ENCODE measurements at places on chromosomes 5 and 9. TPM values are rescaled to one million over a fixed set of nuclear protein-coding genes. Genes with fewer than 3 reads are reported as not detected.

- no peak for DNase-seq
Observed at GRCh38 chr9:132369421-132369820, 14.6 kb upstream of the SETX start.

GRCh38 chr5:10984021-10984715 is 223.1 kb upstream of the DAP start:
- no peak for DNase-seq

- no peak for DNase-seq
Observed at GRCh38 chr5:167280111-167280510, 1011.3 kb upstream of the WWC1 start.

DNA sequence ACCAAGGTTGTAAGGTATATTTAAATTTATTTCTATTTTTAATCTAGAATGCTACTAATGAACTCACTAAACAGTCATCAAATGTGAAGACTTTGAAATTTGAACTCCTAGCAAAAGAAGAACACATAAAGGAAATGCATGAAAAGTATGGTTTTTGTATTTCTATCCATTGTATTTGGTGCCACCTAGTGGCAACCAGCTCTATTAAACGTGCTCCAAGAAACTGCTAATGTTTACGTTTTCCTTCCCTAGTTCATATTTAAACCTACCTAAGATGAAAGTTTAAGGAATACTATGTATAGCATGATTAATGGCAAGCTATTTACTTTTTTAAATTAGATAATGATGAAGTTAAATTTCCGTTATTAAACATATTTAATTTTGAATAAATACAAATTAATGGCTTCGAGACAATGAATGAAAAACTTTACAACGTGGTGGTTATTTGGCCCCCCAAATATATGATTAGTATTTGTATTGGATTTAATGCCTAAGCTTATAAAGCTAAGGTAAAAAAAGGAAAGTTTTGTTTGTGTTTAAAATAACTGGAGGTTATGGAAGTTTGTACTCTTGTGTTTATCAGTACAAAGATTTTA is 115.9 kb upstream of the SH3GL2 start:
- DNase-seq, result no peak

DNA sequence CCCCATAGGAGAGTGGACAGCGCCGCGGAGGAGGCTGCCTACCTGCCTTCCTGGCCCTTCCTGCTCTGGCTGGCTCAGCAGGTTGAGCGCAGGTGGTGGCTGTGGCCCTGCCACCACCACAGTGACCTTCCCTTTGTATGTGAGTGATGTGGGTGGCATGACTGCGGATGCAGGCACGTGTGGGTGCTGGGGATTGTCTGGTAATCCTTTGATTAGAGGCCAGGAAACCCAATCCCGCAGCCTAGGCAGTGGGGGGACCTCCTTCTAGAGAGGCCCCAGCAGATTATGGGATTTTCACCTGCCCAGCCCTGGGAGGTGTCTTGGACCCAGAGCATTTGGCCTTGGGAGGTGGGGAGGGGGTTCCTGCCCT is 16.5 kb downstream of the RXRA start:
- DNase-seq, result no peak

DNA sequence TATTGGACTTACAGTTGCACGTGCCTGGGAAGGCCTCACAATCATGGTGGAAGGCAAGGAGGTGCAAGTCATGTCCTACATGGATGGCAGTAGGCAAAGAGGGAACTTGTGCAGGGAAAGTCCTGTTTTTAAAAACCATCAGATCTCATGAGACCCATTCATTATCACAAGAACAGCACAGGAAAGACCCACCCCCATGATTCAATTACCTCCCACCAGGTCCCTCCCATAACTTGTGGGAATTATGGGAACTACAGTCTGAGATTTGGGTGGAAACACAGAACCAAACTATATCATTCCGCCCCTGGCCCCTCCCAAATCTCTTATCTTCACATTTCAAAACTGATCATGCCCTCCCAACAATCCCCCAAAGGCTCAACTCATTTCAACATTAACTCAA is 75.6 kb downstream of the ZFAND5 start:
- DNase-seq, result no peak

- DNase-seq, result no peak
Observed at GRCh38 chr9:83936523-83936922, 15.3 kb upstream of the KIF27 start.

GRCh38 chr5:15992918-15993317 is 186.7 kb downstream of the MARCHF11 start:
- DNase-seq, result no peak

DNA sequence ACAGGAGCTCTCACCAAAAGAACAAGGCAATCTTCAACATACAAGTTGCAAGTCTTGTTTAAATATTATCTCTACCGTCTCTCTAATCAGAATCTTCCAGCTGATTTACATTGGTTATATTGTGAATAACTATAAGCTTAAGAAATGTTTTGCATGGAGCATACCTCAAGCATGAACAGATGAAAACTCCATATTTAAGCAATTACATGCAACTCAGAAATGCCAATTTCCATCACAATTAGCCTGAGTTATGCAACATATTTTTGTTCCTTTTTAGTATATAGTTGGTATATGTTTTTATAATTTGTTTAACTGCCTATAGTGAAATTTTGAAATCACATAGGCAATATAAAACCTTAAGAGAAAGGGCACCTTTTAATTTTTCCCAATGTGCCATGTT is 142.5 kb downstream of the DENND1A start:
- DNase-seq, result no peak

DNA sequence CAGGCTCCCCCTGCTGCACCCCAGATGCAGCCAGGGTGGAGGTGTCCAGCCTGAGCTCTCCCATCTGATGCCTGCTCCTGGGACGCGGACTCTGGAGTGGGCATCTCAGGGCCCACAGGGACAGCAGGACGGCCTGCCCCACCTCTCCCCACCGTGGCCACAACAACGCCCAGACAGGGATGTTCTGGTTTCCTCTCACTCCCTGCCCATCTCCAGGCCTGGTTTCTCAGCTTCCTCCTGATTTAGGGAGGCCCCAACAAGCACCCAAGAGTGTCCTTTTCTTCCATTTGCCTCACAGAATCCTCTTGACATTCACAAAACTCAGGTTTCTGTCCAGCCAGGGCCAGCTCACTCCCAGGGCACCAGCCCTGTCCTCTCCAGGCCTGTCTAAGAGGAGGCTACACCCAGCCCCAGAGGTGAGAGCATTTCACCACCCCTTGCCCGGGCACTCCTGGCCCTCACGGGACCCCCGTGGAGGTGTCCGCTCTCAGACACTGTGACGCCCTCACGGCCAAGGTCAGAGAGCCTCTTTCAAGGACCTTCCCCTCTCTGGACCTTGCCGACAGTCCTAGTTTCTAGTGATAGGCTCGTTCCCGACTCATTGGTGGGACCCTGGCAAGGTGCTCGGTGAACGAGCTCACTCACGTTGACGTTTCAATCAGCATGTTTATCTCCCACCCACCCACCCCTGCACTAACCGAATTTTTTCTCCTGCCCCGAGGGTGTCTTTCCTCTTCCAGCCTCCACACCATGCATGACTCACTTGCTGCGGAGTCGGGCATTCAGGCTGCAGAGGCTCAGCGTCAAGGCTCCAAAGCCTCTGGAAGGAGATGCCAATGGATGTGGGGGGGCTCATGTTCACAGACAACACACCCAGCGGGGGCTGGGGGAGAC is 62.0 kb upstream of the UNC5A start:
- no peak for DNase-seq

- no peak for DNase-seq
Observed at GRCh38 chr9:16203729-16204573, 651.1 kb downstream of the CCDC171 start.

GRCh38 chr9:125810161-125810560 is 63.0 kb downstream of the PBX3 start:
- no peak for DNase-seq

- DNase-seq, result no peak
Observed at GRCh38 chr5:125251703-125252102, 505.3 kb upstream of the ZNF608 start.

- DNase-seq, result no peak
Observed at GRCh38 chr5:173950829-173951228, 38.1 kb upstream of the C5orf47 start.

DNA sequence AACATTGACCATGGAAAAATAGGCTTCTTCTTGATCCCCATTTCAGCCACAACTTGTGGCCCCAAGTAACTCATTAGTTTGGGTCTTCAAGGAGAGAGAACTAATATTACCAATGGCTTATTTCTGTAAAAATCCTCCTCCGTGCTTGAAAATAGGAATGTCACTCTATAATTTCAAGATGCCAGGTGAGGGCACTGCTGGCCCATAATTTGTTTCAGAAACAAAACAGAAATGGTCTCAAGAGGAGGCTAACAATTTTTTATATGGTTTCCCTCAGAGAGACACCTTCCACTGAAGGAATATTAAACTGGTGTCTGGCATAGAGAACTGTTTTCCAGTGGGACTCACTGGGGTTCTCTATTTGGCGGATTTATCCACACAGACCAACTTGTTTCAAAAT is 437.0 kb upstream of the TRPC7 start:
- DNase-seq, result no peak

DNA sequence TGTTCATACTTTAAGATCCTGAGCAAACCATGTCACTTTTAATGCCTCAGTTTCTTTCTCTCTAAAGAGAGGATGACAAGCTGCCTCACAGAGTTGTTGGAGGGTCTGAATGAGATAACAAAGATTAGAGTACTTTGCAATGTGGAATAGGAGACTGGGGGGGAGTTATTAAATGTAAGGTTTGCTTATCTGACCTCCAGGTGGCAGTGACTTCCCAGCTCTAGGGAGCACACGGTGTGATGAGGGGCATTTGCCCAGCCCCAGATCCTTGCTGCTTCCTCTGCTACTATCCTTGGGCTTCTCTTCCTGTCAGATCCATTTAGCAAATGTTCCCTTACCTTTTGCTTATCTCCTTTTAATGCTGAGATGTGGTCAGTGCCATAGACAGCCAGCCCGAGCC is 30.7 kb downstream of the ENHO start:
- DNase-seq, result no peak

DNA sequence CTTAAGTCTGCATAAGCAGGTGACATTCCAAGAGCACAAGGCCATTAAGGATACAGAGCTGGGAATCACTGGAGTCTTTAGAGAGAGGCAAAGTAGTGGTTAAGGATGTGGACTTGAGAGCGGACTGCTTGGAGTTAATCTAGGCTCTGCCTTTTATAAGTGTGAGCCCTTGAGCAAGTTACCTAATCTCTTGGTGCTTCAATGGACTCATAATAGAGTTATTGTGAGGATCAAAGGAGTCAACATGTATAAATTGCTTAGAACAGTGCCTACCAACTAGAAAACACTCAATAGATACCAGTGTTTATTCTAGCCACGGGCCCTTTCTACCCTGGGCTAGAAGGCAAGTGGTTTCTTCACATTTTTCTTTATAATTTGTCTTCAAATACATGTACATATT is 819.4 kb downstream of the NR2F1-AS1 start:
- DNase-seq, result no peak

DNA sequence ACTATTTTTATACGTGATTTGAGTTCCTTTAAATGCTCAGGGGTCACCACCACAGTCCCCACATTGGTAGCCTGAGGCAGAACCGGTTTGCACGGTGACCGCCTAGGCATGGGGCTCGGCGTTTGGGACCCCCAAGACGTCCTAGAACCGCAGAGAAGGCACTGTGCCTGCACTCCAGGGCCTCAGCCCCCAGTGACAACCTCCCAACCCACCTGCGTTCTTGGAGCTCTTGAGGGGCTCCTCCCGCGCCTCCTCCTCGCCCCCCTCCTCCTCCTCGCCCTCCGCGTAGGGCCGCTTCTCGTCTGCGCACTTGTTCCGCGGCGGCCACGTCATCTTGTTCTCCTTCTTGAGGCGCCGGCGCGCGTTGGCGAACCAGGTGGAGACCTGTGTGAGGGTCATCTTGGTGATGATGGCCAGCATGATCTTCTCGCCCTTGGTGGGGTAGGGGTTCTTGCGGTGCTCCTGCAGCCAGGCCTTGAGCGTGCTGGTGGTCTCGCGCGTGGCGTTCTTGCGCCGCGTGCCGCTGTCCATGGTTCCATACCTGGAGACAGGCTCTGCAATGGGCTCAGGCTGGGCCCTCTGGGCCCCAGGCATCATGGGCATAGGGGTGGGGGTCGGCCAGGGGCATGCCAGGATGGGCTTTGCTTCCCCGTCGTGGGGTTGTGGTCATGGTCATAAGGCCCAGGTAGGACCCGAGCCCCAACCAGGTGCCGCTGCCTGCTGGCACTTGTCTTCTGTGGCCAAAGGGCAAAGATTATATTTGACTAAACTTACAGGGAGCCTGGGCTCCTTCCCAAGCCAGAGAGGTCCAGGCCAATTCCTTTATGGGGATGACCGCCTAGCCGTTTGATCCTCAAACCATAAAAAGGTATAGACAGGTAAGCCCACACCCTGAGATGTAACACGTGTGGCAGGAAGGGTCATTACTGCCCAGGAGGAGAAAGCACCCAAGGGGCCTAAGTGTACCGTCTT is 3.1 kb downstream of the IRX4 start:
- no peak for DNase-seq

DNA sequence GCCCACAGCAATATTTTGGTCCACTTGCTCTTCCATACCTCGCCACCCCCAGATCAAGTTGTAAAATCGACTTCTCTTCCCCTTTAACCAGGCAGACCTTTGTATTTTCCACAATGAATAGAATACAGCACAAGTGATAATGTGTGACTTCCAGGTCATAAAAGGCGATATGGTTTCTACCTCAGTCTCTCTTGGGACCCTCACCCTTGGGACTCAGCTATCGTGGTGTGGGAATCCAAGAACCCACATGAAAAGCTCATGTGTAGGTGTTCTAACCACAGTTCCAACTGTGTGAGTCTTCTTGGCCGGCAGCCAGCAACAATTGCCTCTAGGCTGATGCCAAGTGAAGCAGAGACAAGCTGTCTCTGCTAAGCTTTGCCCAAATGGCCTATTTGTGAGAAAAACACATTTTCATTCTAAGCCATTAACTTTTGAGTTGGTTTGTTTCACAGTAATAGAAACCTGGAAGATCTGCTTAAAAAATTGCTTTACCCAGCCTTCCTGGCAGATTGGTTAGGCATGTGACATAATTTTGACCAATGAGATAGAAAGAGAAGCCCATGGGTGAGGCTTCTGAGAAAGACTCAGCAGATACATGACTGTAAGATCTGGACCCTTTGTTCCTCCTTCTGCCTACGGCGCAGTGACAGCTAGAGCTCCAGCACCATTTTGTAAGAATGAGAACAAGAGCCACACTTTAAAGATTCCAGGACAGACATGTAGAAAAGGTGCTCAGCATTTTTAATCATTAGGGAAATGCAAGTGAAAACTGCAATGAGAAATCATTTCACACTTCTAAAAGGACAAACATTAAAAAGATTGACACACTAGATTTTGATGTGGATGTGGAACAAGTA is 18.3 kb upstream of the MLLT3 start:
- DNase-seq, result peak; percentile 83

DNA sequence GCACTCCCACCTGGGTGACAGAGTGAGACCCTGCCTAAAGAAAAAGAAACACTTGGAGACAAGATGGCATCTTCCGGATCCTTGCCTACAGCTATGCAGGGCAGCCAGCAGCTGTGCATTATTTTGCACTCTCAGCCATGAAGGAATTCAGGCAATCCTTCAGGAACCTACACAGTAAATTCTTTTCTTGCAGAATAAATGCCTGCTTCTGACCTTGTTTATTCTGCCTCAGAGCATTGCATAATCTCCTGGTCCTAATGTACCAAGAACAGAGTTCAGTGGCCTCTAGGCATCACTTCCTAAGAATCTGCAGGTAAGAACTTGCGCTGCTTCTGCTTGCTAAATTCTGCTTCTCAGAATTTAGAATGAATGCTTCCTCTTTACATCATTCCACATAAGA is 16.8 kb downstream of the GLDC start:
- no peak for DNase-seq

CCDC180 gene
- total RNA-seq, result 21.9 TPM

HSD17B3 gene
- 9.8 TPM for total RNA-seq

ADGRV1 gene
- 111 TPM for total RNA-seq

GPBP1 gene
- 113 TPM for total RNA-seq

C5 gene
- total RNA-seq, result 6.5 TPM

SLC25A48 gene
- 10.8 TPM for total RNA-seq

PCDHB4 gene
- total RNA-seq, result 21.5 TPM

All from dorsolateral prefrontal cortex (tissue), 122 donors.